Mesangial cell (primary cell): ENCODE measurements at places on chromosomes 16 and 17. TPM values are rescaled to one million over a fixed set of nuclear protein-coding genes. Genes with fewer than 3 reads are reported as not detected.

SDR42E1 gene
- 5.5 and 6.5 TPM in 2 replicates for total RNA-seq

KDM6B gene
- 4.1 and 12.0 TPM in 2 replicates for total RNA-seq

QPRT gene
- 124 and 265 TPM in 2 replicates for total RNA-seq

KIF2B gene
- total RNA-seq, result not detected in 2 replicates

NOG gene
- total RNA-seq, result 3.3 and 37.2 TPM in 2 replicates

HIGD1B gene
- total RNA-seq, result not detected in 2 replicates

RTN4RL1 gene
- 0.13 TPM in 1 of 2 replicates, not detected in the other for total RNA-seq

PPL gene
- total RNA-seq, result 2.0 and 23.8 TPM in 2 replicates

SPNS1 gene
- 60.0 and 111 TPM in 2 replicates for total RNA-seq

EPX gene
- total RNA-seq, result not detected in 2 replicates

C16orf82 gene
- total RNA-seq, result not detected in 2 replicates

NR1D1 gene
- 2.1 and 4.6 TPM in 2 replicates for total RNA-seq

ST6GALNAC1 gene
- total RNA-seq, result 0.25 TPM in 1 of 2 replicates, not detected in the other

SOCS7 gene
- 8.6 and 12.8 TPM in 2 replicates for total RNA-seq

PSMC3IP gene
- total RNA-seq, result 2.2 and 13.2 TPM in 2 replicates

PROCA1 gene
- 1.0 and 1.6 TPM in 2 replicates for total RNA-seq

CES3 gene
- under 0.01 and 0.38 TPM in 2 replicates for total RNA-seq

DHX58 gene
- total RNA-seq, result 2.8 and 7.7 TPM in 2 replicates

EVI2A gene
- not detected in 2 replicates for total RNA-seq

TBC1D3C gene
- total RNA-seq, result 2.7 TPM in 1 of 2 replicates, not detected in the other

ATP1B2 gene
- total RNA-seq, result 0.13 TPM in 1 of 2 replicates, not detected in the other

OMG gene
- total RNA-seq, result not detected in 2 replicates

BCL6B gene
- under 0.01 and 0.13 TPM in 2 replicates for total RNA-seq

NARF gene
- total RNA-seq, result 30.5 and 34.0 TPM in 2 replicates

KRT20 gene
- total RNA-seq, result under 0.01 TPM in 1 of 2 replicates, not detected in the other

PPP1R1B gene
- total RNA-seq, result 0.13 TPM in 1 of 2 replicates, not detected in the other

NPIPB6 gene
- total RNA-seq, result 0.49 TPM in 1 of 2 replicates, not detected in the other

ZNF232 gene
- total RNA-seq, result 3.6 and 5.6 TPM in 2 replicates

TMEM88 gene
- total RNA-seq, result 2.4 TPM in 2 replicates

ABCC11 gene
- 0.13 TPM in 1 of 2 replicates, not detected in the other for total RNA-seq

FAM20A gene
- total RNA-seq, result under 0.01 TPM in 1 of 2 replicates, not detected in the other

PEX12 gene
- 3.1 and 3.4 TPM in 2 replicates for total RNA-seq

CLEC18A gene
- total RNA-seq, result 0.65 and 15.8 TPM in 2 replicates

CRHR1 gene
- total RNA-seq, result not detected in 2 replicates

EPN3 gene
- 0.33 and 0.76 TPM in 2 replicates for total RNA-seq

ARL2BP gene
- total RNA-seq, result 59.6 and 68.3 TPM in 2 replicates

OTOA gene
- total RNA-seq, result under 0.01 TPM in 1 of 2 replicates, not detected in the other

ITGAD gene
- total RNA-seq, result not detected in 2 replicates

SUMO2 gene
- total RNA-seq, result 91.0 and 101 TPM in 2 replicates

SRCAP gene
- 15.3 and 22.1 TPM in 2 replicates for total RNA-seq
